Mammary epithelial cell (primary cell): ENCODE measurements at places on chromosomes 13 and 19.
A peak's percentile ranks its signal among the peaks of the same experiment; 100 is the strongest.

DNA sequence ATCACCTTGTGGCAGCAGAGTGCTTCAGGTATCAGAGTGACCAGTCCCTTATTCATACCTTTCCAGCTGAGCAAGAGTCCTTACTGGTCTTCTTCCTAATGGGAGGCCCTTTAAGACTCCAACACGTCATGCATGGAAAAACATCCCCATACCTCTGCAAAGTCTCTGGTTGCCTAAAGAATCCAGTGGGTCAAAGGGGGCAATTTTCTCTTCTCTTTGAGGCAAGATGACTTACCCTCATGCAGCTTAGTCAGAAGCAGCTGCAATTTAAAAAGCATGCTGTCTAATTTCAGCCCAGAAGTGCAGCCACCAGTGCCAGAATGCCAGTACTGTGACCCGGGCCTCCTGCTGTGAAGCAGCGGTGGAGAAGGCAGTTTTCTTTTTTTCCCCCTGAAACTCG lies 18.7 kb downstream of the PPP5C start:
- DNase-seq: no peak

DNA sequence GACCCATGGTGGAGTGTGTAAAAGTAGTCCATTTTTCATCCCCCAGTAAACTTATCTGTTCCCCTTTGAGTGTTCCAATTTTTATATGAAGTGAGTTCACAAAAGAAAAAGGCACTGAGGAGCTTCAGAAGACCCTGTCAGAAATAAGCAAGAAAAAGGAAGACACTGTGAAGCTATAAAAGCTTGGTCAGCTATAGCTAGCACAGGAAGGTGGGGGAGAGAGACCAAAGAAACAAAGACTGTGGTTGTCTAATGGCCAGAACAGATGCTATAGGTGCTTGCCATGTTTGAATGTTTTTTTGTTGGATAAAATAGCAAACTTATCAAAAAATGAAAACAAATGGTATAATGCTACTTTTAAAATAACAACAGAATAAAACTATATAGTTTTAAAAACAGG lies 46.5 kb downstream of the RCBTB2 start:
- DNase-seq: no peak

DNA sequence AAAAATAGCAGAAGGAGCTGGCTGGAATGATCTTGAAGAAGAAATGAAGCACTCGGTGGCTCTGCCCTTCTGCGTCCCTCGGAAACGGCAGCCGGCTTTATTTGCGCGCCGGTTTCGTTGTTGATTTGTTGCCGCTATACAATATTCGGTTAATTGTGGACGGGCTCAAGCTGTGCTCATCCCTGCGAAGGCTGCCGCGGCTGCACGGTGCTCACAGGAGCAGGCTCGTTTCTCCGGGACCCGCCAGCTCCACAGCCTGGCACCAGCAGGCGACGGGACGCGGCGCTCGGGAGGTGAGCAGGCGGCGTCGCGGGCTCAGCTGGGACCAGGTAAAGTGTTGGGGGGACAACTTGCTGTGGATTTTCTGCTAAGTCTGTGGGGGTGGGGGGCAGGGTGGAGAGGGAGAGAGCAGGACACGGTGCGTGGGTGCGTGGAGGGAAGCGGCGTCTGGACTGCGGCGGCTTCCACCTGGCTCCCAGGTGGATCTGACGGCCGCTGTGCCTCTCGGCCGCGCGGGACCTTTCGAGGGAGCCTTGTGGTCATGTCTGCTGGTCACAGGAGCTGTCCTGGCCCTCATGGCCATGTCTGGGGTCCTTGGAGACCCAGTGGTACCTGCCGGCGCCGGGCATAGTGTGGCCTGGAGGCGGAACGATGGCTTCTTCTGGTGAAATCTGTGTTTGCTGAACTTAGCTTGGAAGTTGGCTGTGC lies 90.9 kb downstream of the TEX29 start:
- DNase-seq: no peak

- DNase-seq: no peak
Observed at GRCh38 chr19:23776507-23777205, 18.0 kb upstream of the ZNF681 start.

DNA sequence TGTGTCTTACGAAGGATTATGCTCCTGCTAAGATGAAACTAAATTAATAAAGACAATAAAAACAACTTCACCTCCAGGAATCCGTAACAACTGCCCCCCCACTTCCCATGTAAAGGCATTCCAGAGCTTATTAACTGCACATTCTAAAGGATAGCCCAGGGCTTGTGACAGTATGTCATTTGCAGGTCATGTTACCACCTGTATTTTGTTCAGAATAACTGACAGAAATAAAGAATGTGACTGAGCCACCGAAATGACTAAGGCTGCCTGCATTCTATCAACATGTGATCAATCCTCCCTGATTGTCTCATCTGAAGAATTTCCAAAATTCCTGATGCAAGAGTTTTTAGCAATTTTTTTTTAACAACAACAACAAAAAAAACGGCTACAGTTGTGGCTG lies 117.2 kb downstream of the MIPEP start:
- peak; percentile 75 for DNase-seq

- no peak for DNase-seq
Observed at GRCh38 chr13:112819816-112820215, 130.0 kb downstream of the ATP11A start.

GRCh38 chr19:39840492-39840891 lies 5.7 kb downstream of the FBL start:
- DNase-seq: no peak

DNA sequence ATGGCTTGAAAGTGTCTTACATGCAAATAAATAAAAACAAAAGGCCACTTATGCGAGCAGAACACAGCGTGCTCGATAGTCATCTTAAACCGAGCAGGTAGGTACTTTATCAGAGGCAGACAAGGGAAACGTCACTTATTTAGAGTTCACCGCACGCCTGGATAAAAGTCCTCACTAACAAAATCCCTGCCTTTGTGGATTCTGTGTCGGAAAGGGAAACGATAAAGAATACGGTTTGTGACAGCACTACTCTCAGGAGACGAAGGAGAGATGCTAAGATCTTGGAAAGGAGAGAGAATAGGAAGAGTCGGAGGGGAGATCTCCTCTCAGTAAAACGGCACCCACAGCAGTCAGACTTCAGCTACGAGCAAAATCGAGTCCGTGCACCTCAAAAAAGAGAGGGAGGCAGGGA lies 581 bp downstream of the RCBTB1 start:
- DNase-seq: no peak

GRCh38 chr13:76556627-76557026 lies 329.6 kb downstream of the KCTD12 start:
- no peak for DNase-seq

GRCh38 chr19:46571495-46571894 lies 29.6 kb upstream of the CALM3 start:
- DNase-seq: peak; percentile 16

GRCh38 chr13:54091884-54092283 lies 1063.3 kb downstream of the OLFM4 start:
- DNase-seq: no peak

DNA sequence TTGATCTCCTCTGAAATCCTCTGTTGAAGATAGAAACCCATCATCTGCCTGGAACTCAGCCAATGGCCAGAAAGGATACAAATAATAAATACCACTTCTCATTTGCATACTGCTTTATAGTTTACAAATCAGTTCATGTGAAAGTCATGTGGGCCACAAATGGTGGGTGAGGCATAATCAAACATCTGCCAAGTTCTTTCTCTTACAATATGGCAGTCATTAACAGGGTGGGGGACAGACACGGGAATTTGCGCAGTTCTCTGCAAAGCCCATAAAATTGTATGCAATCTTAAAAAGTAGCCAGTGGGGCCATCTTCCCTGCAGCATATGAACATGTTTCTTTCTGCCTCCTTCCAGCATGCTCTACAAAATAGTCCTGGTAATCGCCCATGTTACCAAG lies 59.6 kb downstream of the NUFIP1 start:
- DNase-seq: no peak

- DNase-seq: no peak
Observed at GRCh38 chr19:34580055-34580336, 97.0 kb downstream of the SCGB2B2 start.

DNA sequence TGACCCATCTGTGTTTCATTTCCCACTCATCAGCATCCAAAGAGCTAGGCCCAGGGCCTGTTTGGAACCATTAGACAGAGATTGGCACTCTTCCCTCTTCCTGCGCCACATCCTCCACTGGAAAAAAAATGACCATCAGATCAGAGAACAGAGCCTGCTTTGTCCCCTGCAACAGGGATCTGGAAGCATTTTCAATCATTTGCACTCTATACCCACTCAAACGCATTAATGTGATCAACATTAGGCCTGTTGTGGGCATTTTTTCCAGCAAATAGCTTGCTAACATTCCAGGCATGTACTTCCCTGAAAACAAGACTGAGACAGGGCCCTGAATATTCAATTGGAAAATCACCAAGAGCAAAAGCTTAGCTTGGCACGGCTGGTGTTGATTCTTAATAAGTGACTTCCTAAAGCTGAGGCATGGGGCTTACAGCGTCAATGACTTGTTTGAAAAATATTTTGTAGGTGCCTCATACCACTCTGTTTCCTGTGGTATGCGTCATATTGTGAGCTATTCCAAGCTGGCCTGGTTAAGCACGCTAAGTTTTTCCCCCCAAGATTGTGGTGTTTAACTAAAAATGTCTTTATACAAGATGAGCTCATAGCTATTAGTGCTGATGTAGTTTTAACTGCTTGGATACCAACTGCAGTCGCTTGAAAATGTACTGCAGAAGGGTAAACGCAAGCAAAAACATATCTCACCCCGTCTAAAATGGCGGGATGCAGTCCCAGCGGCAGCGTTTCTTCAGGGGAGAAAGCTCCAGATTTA lies 404.4 kb downstream of the SPRY2 start:
- DNase-seq: peak; percentile 98

DNA sequence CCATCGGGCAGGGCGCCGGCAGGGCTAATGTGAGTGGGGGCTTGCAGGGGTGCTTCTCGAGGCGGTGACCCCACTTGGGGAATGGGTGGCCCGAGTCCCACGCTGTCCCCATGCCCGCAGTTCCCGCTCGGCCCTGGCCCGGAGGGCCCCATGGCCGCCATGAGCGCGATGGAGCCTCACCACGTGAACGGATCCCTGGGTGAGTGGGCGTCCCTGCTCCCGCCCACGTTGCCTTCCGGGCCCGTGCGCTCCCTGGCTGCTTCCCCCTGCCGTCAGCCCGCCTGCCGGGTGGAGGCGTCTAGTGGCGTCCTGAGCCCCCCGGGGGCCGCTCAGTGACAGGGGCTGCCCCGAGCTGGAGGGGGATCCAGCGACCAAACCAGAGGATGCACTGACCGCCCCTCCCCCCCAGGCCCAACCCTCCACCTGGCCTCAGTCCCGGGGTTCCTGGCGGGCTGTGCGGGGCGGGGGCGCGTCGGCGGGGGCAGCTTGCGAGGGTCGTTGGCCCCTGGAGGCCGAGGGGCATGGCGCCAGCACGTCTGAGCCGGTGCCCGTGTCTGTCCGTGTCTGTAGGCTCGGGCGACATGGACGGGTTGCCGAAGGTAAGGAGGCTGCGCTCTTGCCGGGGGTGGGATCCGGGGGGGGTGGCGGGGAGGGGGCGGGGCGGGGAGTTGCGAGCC lies 4.8 kb downstream of the ISYNA1 start:
- DNase-seq: no peak

DNA sequence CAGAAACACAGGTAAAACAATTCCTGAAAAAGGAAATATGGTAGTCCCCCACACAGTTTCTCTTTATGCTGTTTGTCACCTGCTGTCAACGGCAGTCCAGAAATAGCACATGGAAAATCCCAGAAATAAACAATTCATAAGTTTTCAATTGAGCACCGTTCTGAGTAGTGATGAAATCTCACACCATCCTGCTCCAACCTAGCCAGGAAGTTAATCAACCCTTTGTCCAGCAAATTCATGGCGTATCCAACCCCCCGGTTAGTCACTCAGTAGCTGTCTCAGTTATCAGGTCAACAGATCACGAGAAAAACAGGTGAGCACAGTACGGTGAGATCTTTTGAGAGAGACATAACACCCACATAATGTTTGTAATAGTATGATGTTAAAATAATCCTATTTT lies 74.2 kb downstream of the TUBGCP3 start:
- no peak for DNase-seq

DNA sequence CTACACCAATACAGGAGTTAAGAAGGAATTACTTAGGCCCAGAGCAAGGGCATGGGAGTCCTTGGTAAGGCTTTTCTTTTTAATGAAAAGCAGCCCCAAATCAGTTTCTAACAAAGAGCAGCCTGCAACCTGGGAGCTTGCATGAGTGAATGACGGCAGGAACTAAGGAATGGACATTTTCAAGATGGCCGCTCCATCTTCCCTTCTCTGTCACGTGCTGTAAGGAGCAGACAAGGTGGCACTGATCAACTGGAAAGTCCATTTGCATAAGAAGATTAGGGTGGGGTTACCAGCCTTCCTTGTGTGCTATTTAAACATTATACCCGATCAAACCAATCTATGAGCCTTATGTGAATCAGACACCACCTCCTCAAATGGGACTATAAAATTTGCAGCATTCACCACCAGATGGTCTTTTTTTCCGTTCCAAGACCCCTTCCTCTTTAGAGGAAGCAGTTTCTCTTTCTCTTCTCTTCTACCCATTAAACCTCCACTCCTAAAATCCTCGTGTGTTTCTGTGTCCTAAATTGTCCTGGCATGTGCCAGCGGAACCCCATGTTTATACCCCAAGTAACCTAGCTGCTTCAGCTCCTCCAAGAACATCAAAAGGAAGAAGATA lies 2.8 kb upstream of the SIGLECL1 start:
- no peak for DNase-seq

DNA sequence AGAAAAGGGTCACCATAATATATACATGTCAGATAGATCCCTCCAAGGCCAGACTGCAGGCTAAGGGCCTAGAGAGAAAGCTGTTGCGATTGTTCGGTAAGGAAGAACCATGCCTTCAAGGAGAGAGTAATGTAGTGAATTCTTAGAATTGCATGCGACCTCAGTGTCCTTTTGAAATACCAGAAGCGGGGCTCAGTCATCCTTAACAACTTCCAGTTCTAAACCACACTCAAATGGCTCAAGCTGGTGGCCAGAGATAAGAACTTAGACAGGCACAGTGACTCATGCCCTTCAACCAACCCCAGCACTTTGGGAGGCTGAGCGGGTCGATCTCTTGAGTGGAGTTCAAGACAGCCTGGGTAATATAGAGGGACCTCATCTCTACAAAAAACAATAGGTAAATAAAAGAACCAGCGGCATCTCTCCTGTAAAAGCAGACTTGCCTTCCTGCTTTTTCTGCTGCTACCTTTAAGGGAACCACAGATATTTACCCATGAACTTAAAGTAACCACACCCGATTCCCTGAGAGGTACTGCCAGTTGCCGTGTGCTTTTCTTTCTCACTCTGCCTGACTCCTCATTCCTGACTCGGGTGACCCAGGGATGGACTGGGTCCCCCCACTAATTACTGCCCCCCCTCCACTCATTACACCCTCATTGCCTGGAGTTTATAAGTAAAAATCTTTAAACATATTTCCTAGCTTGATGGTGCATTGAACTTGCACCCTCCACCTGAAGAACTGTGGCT lies 15.4 kb upstream of the SIGLEC6 start:
- DNase-seq: no peak
